ENCODE measurements at places on chromosomes 2 and 18.

DNA sequence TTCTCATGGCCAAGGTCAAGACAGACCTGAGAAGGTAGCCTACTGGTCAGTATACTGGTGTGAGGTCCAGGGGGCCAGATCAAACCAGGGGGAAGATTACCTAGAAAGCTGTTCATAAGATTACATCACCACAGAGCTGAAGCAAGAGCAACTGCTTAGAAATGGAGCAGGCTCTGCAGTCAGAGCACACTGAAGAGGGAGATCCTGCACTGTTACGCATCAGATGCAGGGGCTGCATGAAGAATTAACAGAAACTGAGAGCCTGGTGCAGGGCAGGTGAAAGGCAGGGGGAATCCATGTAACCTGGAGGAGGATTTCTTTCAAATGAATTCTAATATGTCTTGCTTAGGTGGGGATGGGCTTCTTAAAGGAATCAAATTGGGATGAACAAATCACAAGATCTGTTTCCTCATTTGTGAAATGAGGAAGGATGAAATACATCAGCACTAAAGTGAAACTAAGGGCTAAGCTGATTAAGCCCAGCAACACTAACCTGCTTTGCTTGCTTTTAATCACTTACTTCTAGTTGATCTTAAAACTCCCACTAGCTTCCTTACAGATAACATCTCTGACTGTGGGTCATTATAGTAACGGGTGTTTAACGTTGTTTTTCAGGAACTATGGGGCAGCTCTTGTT is 74.3 kb upstream of the ADAM23 start:
- no peak for DNase-seq

GRCh38 chr18:48297139-48297538 is 112.0 kb downstream of the ZBTB7C start:
- DNase-seq = no peak

- no peak for DNase-seq
Measured at GRCh38 chr2:218880859-218881594, 375 bp downstream of the WNT10A start.

DNA sequence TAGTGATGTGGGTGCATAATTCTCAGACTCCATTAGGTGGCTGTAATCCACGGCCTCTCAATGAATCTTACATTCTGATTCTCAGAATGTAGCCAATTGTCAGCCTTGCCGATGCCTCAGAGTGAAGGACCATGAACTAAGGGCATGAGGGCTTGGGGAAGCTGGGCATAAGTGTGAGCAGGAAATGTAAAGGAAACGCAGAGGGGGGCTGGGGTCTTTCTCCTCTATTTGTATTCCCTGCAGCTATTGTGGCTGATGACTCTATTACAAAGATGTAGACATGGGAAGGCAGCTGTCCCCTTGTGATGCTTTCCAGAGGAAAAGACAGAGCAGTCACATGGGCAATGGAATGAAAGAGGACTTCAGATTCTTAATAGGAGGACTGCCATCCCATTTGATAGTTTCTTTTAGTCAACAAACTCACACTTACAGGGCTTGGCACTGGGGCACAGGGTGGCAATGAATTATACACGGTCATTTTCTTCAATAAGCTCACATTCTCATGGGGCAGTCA is 353.2 kb upstream of the PKDCC start:
- no peak for DNase-seq

DNA sequence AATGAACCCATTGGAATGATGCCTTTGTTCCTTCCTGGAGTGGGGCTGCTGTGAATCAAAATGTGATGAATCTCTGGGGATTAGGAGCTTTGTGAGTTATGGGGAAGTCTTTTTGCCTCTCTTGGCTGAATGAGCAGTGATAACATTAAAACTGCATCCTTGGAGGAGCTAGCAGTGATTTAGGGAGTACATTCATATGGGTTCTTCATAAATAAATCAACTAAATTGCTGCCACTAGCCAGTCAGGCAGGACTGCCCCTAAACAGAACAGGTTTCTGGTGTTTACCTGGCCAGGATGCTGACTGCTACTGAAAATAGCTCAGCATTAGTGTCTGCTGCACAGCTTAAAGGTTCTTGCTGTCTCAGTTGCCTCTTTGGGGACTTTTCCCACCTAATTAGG is 244.5 kb upstream of the MEX3C start:
- no peak for DNase-seq
